ENCODE measurements at places on chromosomes 7 and 10. TPM values are rescaled to one million over a fixed set of nuclear protein-coding genes. Genes with fewer than 3 reads are reported as not detected.

TOMM7 gene
- 73.7 TPM for total RNA-seq

GRCh38 chr10:104146882-104147281, 24.9 kb downstream of the SFR1 start:
- DNase-seq: no peak

DNA sequence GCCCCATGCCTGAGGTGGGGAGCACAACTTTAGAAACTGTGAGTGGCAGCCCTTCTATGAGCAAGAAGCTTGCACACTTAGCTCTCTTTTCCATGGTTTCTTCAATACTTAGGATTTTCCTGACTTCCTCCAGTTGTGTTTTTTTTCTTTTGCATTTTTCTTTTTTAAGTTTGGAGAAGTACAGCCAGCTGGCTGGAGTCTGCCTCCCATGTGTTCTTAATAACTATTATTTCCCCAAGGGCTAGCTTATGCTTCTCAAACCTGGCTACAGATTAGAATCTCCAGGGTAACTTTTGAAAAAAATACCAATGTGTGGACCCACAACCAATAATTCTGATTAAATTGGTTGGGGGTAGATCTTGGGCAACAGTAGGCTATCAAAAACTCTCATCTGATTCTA, 37.4 kb upstream of the MEOX2 start:
- DNase-seq: no peak

GRCh38 chr10:79168210-79168609, 99.4 kb downstream of the ZMIZ1 start:
- no peak for DNase-seq

- DNase-seq: no peak
Observed at GRCh38 chr10:92153-92552, 43.1 kb upstream of the TUBB8 start.

DNA sequence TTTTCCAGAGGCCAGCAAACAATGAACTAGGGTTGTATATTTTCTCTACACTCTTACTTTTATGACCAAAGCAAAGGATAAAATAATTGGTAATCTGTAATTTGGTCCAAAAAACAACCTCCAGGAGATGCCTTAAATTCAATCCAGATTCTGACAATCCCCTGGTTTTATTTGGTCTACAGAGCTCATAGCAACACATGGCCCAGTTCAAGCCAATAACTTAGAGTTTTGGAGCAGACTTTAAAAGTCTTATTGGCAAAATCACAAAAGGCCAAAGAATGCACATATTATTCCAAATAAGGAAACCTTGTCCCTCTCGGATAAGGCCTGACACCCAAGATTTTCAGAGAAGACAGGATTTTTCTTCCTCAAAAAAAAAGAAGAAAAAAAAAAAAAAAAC, 51.9 kb downstream of the SORBS1 start:
- no peak for DNase-seq

DNA sequence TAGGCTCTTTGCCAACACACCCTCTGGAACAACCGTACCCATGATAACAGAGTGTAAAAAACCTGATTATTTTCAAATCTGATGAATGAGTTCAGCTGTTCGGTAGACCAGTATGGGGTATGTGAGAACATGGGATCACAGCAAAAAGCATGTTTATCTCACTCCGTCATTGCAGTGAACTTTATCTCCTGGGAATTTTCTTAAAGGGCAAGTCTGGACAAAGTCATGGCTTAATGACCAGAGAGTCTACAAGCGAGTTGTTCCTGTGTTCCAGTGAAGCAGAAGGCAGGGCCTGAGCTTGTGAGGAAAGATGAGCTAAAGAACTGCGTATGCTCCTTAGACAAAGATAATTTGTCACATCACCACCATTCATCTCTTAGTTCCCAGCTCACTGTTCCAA, 219.7 kb downstream of the TRIL start:
- no peak for DNase-seq

DNA sequence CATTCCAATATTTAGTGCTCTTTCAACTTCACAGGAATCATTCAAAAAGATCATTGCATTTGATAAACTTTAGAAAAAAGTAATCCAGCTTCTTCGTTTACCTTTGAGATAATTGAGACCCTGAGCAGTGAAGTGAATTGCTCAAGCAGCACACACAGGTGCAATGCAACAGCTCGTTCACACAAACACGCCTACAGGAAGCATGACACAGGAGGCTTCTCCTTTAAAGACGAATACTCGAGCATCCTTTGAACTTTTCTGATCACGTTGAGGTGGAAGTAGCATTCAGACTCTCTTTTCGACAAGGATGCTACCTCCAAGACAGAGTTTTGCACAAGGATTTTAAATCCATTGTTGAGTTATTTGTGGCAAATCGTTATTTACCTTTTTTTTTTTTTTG, 18.0 kb upstream of the RSU1 start:
- peak; percentile 57 for DNase-seq

DNA sequence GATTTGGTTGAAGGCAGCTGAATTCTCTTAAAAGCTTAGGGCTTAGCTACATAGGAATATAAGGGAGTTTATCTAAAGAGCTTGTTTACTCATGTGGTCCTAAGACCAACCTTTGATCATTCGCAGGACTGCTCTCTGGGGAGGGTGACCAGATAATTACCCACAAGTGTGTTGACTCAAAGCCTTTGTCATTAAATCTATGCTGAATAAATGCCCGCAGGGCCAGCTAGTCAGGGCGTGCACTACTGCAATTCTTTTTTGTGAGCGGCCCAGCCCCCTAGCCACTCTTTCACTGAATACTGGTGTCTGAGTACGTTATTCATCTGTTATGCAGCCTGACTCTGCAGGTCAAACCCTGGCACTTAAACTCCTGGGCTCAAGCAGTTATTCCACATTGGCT, 69.6 kb downstream of the AKAP9 start:
- no peak for DNase-seq

DRGX gene
- total RNA-seq: not detected

TSC22D4 gene
- 78.5 TPM for total RNA-seq

GRCh38 chr10:49134327-49134726, 506 bp upstream of the FAM170B start:
- no peak for DNase-seq

- DNase-seq: no peak
Observed at GRCh38 chr7:64653721-64654401, 12.1 kb upstream of the ZNF107 start.

DNA sequence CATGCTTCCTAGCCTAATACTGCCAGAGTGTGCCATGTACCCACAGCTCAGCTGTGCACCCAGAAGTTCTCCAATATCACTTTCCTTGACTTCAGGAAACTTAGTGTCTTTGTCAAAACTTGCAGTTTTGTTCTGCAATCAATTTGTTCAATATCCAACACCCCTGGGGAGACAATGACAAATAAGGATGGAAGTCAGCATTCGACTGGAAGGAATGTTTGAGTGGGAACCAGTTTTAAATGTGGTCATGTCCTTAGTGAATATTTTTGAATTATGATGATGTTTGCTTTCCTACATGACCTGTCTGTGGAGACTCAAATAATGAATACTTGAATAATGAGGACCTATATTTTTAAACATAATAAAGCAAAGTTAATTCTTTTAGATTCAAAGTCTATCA, 112.0 kb downstream of the ANK3 start:
- DNase-seq: no peak

- DNase-seq: peak; percentile 41
Observed at GRCh38 chr10:69901628-69902505, 100.2 kb downstream of the COL13A1 start.

PTF1A gene
- total RNA-seq: not detected

GRCh38 chr10:126459032-126459831, 71.0 kb upstream of the ADAM12 start:
- no peak for DNase-seq

GRCh38 chr7:39252916-39253315, 275.2 kb downstream of the POU6F2 start:
- DNase-seq: no peak

Measured in activated CD4-positive, alpha-beta T cell treated with anti-CD3 and anti-CD28 coated beads for 36 hours (primary cell).